ENCODE measurements at places on chromosomes 7 and 10.

GRCh38 chr7:87528730-87529129 is 53.2 kb upstream of the ABCB4 start:
- H3K27me3 ChIP-seq: no peaks in the 10 kb centered on the region
- no peak overlapping the region for H3K27ac ChIP-seq
- H3K4me3 ChIP-seq: no peak overlapping the region
- no peak for DNase-seq
- H3K4me1 ChIP-seq: peaks cover 4% of the 10 kb centered on the region
- peaks cover 6% of the 10 kb centered on the region for H3K36me3 ChIP-seq

DNA sequence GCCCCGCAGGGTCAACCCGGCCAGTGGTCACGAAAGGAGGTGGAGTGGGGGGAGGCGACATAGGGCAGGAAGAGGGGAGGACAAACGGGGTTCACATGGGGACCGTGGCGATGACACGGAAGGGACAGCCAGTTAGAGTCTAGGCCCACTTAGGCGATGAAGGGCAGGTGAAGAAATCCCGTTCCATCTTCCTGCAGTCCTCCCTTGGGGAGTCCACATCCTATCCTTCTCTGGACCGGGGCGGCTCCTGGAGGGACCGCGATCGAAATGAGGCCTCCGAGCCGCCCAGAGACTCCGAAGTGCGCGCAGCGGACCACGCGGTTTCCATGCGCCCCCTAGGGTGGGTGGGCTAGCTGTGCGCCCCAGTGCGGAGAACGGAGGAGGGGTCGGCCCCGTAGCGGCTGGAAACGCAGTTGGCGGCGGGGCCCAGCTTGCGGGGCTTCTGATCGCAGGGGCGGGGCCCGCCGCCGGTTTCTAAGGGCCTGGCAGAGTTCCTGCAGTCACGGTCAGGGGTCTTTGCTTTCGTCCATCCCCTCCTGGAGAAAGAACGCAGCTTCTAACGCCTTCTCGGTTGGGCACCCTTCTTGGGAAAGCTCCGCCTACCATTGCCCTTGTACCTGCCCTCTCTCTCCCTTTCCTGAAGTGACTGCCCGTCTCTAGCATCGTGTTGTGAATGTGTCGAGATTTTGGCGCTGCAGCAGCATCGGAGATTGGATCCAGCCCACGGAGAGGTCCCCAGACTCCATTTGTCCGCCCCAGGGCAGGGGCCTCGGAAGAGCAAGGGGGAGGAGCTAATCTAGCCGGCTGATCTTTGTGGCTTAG is 17.9 kb upstream of the TMEM225B start:
- peaks cover 5% of the 10 kb centered on the region for H3K27me3 ChIP-seq
- H3K4me1 ChIP-seq: peaks cover 20% of the 10 kb centered on the region
- peak overlapping the region; percentile 88 for H3K4me3 ChIP-seq
- H3K36me3 ChIP-seq: peaks cover 5% of the 10 kb centered on the region
- H3K27ac ChIP-seq: peak overlapping the region; percentile 81
- DNase-seq: peak; percentile 39

- H3K27me3 ChIP-seq: peaks cover 9% of the 10 kb centered on the region
- DNase-seq: no peak
- no peak overlapping the region for H3K4me3 ChIP-seq
- no peaks in the 10 kb centered on the region for H3K4me1 ChIP-seq
- H3K36me3 ChIP-seq: peaks cover 2% of the 10 kb centered on the region
Observed at GRCh38 chr10:110344622-110345021, 39.9 kb upstream of the SMNDC1 start.

GRCh38 chr7:131329176-131329570 is 1.5 kb downstream of the MKLN1 start:
- H3K4me1 ChIP-seq: peaks cover 69% of the 10 kb centered on the region
- DNase-seq: no peak
- H3K36me3 ChIP-seq: peaks cover 11% of the 10 kb centered on the region
- H3K4me3 ChIP-seq: peak overlapping the region; percentile 100
- H3K27ac ChIP-seq: peak overlapping the region; percentile 99
- no peaks in the 10 kb centered on the region for H3K27me3 ChIP-seq

DNA sequence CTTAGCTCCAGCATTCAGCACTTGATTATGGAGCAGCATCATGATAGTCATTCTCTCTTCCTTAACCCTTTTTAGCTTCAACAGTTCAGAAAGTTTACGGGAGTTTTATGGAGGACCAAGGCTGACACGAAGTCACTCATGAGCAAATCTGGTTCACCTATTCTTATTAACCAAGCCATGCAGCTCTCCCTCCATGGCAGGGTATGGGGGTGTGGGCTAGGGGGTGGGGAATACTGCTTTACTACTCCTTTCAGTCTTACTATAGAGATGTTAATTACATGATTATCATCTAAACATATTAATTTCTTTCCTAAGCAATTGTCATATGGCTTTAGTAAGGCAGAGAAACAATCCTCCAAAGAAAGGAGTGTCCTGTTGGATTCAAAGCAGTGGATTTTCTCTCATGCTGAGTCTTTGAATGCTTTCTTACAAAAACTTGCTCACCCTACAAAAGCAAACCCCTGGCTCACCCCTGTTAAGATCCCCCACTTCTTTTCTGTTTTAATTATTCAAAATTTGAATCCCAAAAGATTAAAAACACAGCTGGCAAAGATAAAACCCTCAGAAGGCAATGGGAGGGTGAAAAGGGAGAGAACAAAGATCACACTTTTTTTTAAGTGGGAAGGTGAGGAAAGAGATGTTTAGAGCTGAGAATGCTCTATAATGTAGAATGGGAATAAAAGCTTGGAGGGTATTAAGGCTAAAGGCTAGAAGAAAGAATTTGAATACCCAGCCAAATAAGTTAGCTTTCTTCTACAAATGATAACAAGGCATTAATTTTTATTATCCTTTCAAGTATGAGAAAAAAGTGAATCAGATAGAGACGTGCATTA is 46.4 kb upstream of the SEMA3E start:
- DNase-seq: no peak
- H3K36me3 ChIP-seq: no peaks in the 10 kb centered on the region
- H3K27ac ChIP-seq: no peak overlapping the region
- no peaks in the 10 kb centered on the region for H3K27me3 ChIP-seq
